Head of caudate nucleus (tissue), 42 donors: ENCODE measurements at places on chromosomes 6 and 20.

GRCh38 chr6:136922685-136923006 lies 545 bp downstream of the SLC35D3 start:
- DNase-seq, result no peak

GRCh38 chr6:155274533-155274932 lies 10.7 kb downstream of the CLDN20 start:
- no peak for DNase-seq

GRCh38 chr6:144361016-144361415 lies 75.9 kb downstream of the UTRN start:
- no peak for DNase-seq

DNA sequence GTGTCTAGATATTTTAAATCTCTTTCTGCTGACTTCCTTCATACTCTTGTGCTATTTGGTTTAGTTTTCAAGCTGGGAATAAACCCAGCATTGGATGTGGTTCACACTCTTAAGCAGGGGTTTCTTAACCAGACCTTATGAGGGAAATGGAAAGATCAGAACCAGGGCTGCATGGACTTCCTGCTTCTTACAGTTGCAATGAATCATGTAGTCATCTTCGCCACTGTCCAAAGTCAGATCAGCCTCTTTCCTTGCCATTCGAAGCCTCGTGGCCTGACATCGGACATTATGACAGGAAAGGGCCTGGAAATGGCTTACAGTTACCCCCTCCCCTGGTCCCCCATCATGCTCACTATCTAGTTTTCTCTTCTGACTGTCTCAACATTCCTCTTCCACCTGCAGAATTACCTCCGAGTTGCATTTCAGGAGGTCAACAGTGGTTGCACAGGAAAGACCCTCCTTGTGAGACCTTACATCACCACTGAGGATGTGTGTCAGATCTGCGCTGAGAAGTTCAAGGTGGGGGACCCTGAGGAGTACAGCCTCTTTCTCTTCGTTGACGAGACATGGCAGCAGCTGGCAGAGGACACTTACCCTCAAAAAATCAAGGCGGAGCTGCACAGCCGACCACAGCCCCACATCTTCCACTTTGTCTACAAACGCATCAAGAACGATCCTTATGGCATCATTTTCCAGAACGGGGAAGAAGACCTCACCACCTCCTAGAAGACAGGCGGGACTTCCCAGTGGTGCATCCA lies 16.8 kb upstream of the NAA20 start:
- DNase-seq, result no peak

GRCh38 chr6:45476341-45476740 lies 98.6 kb upstream of the SUPT3H start:
- peak; percentile 23 for DNase-seq

GRCh38 chr6:111068866-111069234 lies 18.5 kb upstream of the SLC16A10 start:
- DNase-seq, result no peak

GRCh38 chr6:10369896-10370295 lies 45.0 kb downstream of the TFAP2A start:
- no peak for DNase-seq

DNA sequence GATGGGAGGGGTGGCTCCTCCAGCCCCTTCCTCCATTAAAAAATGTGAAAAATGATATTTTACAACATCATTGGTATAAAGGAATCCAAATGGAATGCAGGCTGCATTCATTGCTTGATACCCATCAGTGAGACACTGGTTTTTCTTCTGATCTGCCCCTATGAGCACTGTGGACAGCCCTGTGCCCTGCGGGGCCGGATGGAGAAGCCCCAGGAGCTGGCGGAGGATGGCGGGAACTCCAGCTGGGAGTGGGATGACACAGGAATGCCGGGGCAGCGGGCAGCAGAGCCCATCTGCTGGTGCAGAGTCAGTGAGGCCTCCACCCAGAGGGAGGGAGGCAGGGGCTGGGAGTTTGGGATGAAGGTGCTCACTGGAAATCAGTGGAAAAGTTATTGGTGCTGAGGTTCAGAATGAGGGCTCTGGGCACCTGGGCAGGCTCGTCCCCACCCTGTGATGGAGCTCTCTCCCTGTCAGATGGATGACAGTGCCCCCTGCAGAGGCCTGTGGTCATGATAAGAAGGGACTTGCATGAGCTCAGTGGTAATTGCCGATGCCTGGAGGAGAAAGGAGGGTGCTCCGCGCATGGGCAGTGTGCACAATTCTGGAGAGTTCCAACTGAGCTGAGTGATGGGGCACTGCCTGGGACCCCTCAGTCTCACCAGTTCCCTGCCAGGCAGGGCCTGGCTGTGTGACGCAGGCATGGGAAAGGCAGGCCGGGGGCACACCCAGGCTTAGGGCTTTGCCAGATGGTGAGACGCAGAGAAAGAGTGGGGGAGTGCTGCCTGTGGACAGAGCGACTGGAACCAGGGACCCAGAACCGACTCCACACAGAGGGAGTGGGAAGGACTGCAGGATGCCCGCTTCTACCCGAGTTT lies 23.2 kb downstream of the CTCFL start:
- no peak for DNase-seq

- DNase-seq, result no peak
Observed at GRCh38 chr6:107711412-107712236, 112.5 kb downstream of the SCML4 start.

GRCh38 chr6:167077241-167077932 lies 45.5 kb upstream of the CCR6 start:
- no peak for DNase-seq

GRCh38 chr6:72699159-72699558 lies 77.3 kb downstream of the KCNQ5 start:
- no peak for DNase-seq

GRCh38 chr6:143745166-143746133 lies 67.7 kb downstream of the PHACTR2 start:
- DNase-seq, result no peak

- DNase-seq, result no peak
Observed at GRCh38 chr20:57835588-57836455, 126.0 kb upstream of the PMEPA1 start.

- DNase-seq, result no peak
Observed at GRCh38 chr20:1322511-1323245, 6.3 kb downstream of the SDCBP2 start.

DNA sequence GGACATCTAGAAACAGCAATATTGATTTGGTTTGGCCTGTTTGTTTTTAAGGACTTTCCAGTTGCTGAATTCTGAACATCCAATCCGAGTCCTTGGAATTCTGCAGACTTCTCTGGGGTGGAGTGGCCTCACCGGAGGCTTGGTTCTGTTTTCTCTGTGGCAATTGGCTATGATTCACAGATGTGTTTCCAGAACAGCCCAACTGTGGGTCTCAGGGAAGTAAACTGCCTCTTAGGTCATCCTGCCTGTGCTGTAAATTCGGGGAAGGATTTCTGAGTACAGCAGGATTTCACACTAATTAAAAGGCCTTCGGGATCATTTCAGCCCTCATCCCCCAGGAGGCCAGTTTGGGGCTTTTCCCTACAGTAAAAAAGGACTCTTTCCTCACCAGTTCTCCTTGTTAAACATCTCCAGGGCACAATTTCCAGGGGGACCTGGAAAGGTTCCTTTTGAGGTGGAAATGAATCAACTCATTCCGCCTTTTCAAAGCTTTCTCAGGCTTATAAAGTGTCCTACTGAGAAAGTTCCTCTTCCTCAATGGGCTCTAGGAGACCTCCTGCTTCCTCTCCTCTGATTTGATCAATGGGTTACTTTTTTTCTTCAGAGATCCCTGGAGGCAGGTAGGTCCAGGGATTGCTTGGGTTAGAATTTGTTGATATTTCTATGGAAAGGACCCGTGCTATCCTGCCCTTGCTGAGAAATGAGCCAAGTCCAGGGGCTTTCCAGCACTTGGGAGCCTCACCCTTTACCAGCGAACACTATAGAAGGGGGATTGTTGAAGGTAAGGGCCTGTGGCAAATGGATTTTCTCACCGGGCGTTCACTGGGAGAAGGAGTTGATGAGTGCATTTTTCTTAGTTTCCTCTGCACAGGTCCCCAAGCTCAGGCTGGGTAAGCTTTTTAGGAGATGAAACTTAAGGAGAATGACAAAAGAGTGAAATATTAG lies 114.6 kb downstream of the CLIC5 start:
- DNase-seq, result no peak

DNA sequence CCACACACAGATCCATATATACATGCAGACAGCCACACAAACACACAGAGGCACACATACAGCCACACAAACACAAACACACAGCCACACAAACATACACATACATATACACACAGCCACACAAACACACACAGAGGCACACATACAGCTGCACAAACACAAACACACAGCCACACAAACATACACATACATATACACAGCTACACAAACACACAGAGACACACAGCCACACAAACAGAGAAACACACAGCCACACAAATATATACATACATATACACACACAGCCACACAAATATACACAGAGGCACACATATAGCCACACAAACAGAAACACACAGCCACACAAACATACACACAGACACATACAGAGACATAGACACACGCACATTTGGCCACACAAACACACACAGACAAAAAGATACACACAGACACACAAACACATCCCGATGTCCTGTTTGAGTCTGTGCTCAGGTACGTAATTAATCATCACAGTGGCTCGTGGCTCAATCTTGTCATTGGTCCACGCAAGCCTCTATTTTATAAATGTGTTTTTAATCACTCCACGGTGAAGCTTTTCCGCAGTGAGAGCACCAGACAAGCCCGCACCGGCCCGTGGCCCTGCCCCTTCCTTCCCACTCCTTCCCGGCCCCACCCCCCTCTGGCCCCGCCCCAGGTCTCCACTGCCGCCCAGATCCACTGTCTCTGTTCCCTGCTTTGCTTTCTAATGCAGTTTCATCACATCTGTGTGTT lies 135.3 kb downstream of the CDH4 start:
- DNase-seq, result no peak

GRCh38 chr20:341682-342081 lies 5.2 kb upstream of the NRSN2 start:
- DNase-seq, result no peak

DNA sequence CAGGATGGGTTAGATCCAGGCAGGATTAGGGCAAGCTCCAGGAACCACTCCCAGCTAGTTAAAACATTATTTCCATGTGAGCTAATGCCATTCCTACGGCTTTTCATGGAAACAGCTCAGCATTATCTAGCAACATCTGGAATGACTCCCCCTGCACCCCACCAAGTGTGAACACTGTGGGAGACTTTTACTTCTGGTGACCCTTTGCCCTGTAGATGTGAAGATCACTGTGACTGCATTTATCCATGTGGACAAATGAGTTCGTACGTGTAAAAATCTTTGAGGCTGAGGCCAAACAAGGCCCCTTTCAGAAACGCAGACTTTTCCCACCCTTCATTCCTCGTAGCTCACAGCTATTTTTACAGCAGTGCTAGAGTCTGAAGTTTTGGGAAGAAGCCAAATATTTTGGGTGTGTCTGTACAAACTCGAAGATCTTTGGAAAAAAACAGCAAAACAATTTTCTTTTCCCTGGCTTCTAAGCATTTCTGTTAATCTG lies 221.8 kb upstream of the SOX4 start:
- DNase-seq, result no peak

- DNase-seq, result no peak
Observed at GRCh38 chr6:137765059-137765458, 102.0 kb upstream of the TNFAIP3 start.

- no peak for DNase-seq
Observed at GRCh38 chr6:40719671-40720374, 132.7 kb upstream of the LRFN2 start.

GRCh38 chr20:45842169-45842812 lies 8.7 kb downstream of the SNX21 start:
- DNase-seq, result no peak

DNA sequence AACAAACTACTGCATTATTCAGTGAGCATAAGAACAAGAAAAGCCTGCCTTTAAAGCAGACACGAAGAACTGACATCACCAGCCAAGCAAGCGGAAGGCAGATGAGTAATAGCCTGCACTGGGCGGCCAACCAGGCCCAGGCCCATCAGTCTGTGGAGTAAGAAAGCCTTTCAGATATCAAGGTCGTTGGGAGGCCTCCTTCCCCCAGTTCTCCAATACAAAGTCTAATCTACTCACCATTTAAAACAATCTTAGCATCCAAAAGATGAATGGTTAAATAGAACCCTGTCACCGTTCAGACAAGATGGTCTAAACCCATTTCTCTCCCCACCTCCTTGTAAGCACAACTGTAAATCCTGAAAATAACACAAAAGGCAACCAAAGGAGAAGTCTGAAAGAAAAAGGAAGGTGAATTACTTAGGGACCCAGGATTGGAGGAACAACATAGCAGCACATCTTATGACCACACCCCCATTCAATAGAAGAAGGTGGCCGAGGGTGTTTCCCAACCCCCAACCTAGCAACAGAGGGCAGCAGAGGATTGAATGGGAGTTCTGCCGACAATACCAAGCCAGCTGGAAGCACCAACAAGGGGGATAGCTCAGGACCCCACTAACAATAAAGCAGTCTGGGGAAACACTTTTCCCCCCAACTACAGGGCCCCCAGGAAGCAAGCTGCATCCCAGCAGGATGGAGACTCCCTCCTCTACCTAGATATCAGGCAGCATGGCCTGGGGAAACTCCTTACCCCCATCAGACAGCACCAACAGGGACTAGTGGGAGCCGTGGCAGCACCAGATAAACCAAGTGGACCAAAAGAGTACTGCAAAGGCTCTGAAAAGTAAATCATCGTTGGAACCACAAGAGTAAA lies 67.9 kb downstream of the ZHX3 start:
- DNase-seq, result peak; percentile 67

GRCh38 chr20:187733-188132 lies 1.8 kb downstream of the DEFB128 start:
- no peak for DNase-seq

GRCh38 chr6:23633996-23634395 lies 492.0 kb upstream of the NRSN1 start:
- DNase-seq, result peak; percentile 71

DNA sequence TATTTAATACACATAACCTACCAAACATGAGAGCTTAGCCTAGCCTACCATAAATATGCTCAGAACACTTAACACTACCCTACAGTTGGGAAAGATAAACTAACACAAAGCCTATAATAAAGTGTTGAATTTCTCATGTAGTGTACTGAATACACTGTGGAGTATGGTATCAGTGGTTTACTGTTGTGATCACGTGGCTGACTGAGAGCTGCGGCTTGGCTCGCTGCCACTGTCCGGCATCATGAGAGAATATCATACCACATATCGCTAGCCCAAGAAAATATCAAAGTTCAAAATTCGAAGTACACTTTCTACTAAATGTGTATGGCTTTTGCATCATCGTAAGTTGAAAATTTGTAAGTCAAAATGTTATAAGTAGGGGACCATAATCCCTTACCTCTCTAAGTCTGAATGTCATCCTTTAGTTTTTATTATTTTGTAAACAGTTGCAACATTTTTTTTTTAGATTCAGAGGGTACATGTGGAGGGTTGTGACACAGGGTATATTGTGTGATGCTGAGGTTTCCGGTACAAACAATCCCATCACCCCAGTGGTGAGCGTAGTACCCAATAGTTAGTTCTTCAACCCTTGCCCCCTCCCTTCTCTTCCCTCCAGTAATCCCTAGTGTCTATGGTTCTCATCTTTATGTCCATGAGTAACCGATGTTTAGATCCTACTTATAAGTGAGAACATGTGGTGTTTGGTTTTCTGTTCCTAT lies 14.6 kb upstream of the TAAR1 start:
- DNase-seq, result no peak

GRCh38 chr6:5121479-5121878 lies 36.3 kb downstream of the PPP1R3G start:
- DNase-seq, result no peak

GRCh38 chr6:127793396-127793795 lies 107.5 kb downstream of the THEMIS start:
- DNase-seq, result no peak
